ENCODE measurements at places on chromosomes 5 and 9. TPM values are rescaled to one million over a fixed set of nuclear protein-coding genes. Genes with fewer than 3 reads are reported as not detected.

The GKAP1 gene
- 3.1 TPM for total RNA-seq

- DNase-seq, result peak; percentile 50
- peak overlapping the region; percentile 91 for H3K4me3 ChIP-seq
- H3K36me3 ChIP-seq, result peaks cover 9% of the 10 kb centered on the region
Observed at GRCh38 chr9:95507464-95508241, 9.1 kb downstream of the PTCH1 start.

DNA sequence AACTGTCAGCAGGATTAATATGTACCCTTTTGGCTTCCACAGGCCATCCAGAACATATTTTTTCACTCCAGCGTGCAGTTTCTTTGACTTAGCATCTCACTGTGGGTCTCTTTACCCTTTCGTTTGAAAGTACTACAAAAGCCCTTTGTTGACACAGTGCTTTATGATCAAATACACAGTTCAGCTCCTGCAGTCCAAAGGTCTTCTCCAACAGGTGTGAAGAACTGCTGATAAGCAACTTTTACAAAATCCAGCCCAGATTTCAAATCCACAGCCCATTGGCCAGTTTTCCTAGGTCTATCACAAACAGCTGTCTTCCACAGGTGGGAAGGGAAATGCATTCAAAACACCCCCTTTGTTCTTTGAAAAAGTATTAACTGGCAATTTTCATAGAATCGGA, 54.8 kb downstream of the MYO10 start:
- DNase-seq, result no peak
- H3K27me3 ChIP-seq, result peaks cover 8% of the 10 kb centered on the region
- H3K36me3 ChIP-seq, result no peaks in the 10 kb centered on the region
- no peak overlapping the region for H3K27ac ChIP-seq
- no peak overlapping the region for H3K4me3 ChIP-seq
- no peaks in the 10 kb centered on the region for H3K4me1 ChIP-seq

- H3K27ac ChIP-seq, result no peak overlapping the region
- H3K36me3 ChIP-seq, result no peaks in the 10 kb centered on the region
- H3K4me3 ChIP-seq, result peak overlapping the region; percentile 85
- peak; percentile 35 for DNase-seq
Observed at GRCh38 chr9:69121155-69122081, 52.7 kb upstream of the TJP2 start.

GRCh38 chr5:143142596-143143435, 260.7 kb downstream of the NR3C1 start:
- DNase-seq, result no peak
- H3K36me3 ChIP-seq, result peaks cover 17% of the 10 kb centered on the region
- peaks cover 2% of the 10 kb centered on the region for H3K4me1 ChIP-seq
- H3K4me3 ChIP-seq, result no peak overlapping the region
- H3K27me3 ChIP-seq, result no peaks in the 10 kb centered on the region

DNA sequence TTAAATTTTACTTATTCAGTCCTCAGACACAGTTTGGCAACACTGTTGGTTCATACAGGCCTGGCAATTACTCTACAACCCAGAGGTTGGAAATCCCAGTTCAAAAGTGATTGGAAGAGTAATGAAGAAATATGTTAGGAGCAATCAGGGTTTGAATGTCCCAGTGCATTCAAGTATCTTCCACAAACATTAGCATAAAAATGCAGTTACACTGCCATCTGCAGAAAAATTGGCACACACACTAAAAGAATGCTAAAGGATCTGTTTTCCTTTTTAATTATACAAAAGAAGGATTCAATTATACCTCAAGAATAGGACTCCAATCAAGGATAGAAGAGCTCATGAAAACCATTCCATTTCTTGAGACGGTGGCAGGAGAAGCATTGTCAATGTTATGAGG, 130.2 kb downstream of the DNAH5 start:
- H3K4me3 ChIP-seq, result no peak overlapping the region
- DNase-seq, result no peak
- no peak overlapping the region for H3K27ac ChIP-seq
- H3K27me3 ChIP-seq, result no peaks in the 10 kb centered on the region

DNA sequence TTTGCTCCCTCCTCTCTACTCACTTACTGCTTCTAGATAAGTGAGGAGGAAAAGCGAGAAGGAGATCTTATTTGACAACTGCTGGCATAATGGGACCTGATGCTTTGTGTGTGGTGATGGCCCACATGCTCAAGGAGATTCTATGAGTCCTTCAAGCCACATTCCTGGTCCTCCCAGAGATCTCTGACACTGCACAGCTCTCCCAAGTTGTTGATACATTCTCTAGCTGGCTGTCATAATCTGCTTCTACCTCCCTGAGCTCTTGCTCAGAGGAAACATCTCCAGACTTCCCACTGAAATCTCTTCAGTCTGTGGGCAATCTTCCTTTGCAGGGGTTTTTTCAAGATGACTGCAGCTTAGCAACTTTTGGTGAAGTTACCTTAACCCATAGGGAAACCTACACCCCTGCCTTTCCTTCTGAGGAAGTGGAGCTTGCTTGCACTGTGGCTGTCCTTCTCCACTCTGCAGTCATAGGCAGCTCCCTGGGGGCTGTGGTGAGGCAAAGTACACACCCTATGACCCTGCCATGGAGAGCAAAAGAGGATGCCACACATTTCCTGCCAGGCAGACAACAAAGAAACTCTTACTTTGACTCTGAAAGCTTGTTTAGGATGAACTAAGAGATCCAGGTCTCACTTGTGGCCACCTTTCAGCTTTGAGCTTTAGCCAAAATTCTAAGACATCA, 163.8 kb downstream of the TMEM38B start:
- peaks cover 11% of the 10 kb centered on the region for H3K36me3 ChIP-seq
- H3K4me1 ChIP-seq, result peaks cover 23% of the 10 kb centered on the region
- H3K4me3 ChIP-seq, result no peak overlapping the region
- H3K27ac ChIP-seq, result no peak overlapping the region

GRCh38 chr5:89396278-89396954, 513.4 kb upstream of the MEF2C start:
- H3K27me3 ChIP-seq, result no peaks in the 10 kb centered on the region
- no peak overlapping the region for H3K27ac ChIP-seq
- no peaks in the 10 kb centered on the region for H3K36me3 ChIP-seq
- H3K4me3 ChIP-seq, result no peak overlapping the region

The BARHL1 gene
- total RNA-seq, result not detected

The ZNF484 gene
- 6.8 TPM for total RNA-seq

DNA sequence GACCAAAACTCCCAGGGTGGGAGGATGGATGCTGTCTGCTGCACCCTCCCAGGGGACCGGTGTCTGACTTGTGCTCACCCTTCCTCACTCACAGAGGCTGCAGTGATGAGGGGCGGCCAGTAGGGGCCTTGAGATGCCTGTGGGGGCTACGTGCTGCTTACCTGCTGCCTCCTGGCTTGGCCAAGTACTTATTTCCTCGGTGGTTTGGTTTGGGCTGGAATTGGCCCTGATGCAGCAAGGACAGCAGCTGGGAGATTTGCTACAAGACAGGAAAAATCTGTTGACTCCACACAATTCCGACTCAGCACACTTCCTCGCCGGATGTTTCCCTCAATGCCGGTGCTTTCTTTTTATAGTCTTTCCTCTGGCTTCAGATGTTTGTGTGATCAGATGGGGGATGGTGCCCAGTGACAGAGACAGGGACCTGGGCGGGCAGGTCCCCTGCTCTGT, 6.6 kb downstream of the PCDH12 start:
- peak; percentile 52 for DNase-seq
- H3K4me3 ChIP-seq, result no peak overlapping the region
- no peak overlapping the region for H3K27ac ChIP-seq
- peaks cover 12% of the 10 kb centered on the region for H3K4me1 ChIP-seq
- H3K36me3 ChIP-seq, result no peaks in the 10 kb centered on the region

The PRRC1 gene
- total RNA-seq, result 37.8 TPM

The LCN1 gene
- not detected for total RNA-seq

GRCh38 chr5:147189109-147189424, 45.8 kb upstream of the STK32A start:
- no peak overlapping the region for H3K4me3 ChIP-seq
- H3K4me1 ChIP-seq, result peaks cover 3% of the 10 kb centered on the region
- no peaks in the 10 kb centered on the region for H3K36me3 ChIP-seq
- H3K27ac ChIP-seq, result no peak overlapping the region

DNA sequence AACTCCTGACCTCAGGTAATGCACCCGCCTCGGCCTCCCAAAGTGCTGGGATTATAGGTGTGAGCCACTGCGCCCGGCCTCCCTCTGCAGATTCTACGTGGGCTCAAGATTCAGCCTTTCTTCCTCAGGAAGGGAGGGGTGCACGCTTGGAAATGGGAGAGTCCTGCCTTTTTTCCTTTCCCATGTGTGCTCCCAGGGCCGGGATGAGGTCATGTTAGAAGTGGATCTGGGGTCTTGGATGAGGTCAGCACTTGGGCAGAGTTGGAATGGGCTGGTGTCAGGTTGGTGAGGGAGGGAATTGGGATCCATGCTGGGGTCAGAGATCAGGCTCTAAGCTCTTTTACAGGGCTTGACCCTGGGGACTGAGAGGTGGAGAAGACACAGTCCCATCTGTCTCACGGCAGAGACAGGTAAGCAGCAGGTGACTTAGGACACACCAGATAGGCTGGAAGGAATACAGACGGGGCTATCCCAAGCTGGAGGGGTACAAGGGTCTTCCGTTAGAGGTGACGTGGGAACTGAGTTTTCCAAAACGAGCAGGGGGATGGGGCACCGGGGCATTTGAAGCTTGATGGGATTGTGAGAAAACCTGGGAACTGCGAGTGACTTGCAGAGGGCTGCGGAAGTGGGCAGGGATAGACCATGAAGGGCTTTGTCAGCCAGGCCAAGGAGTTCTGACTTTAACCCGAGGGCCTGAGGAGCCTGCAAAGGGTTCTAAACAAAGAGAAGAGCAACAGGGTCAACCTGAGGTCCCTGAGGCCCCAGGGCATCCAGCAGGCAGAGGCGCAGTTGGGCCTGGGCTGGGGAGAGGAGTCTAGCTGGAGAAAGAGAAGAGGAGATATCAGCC, 1.8 kb upstream of the AQP7 start:
- no peak overlapping the region for H3K27ac ChIP-seq
- H3K27me3 ChIP-seq, result no peaks in the 10 kb centered on the region
- no peaks in the 10 kb centered on the region for H3K4me1 ChIP-seq

DNA sequence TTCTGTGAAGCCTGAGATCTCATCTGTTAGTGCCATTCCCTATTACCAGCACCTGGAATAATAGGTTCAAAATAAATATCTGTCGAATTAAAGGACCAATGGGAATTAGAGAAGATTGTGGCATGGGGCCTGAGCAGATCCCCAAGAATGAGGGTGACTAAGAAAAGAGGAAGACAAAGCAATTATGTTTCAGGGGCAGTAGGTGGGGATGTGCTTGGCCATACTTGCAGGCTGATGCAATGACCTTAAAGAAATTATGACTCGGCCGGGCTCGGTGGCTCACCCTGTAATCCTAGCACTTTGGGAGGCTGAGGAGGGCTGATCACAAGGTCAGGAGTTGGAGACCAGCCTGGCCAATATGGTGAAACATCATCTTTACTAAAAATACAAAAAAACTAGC, 562.8 kb downstream of the PTPRD start:
- H3K27ac ChIP-seq, result no peak overlapping the region
- DNase-seq, result no peak
- H3K36me3 ChIP-seq, result no peaks in the 10 kb centered on the region
- no peaks in the 10 kb centered on the region for H3K27me3 ChIP-seq
- H3K4me3 ChIP-seq, result no peak overlapping the region
- H3K4me1 ChIP-seq, result no peaks in the 10 kb centered on the region

DNA sequence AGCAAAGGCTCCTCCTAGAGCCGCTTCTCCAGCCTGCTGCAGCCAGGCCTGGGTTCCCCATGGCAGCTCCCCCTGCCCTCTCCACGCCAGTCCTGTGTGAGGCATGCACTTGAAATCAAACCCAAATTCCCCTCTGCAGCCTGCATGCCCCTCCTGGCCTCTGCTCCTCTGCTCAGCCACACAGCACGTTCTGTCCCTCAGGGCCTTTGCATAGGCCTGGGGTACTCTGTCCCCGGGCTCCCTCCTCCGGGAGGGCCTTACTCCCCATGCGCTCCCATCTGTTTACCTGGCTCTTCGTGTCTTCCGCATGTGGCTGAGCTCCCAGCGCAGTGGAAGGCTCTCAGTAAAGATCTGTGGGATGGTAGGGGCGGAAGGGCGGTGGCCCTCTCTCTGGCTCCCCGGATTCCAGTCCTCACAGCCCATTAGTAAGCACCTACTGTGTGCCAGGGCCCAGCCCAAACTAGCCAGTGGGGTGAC, 203.5 kb upstream of the IER5L start:
- H3K4me1 ChIP-seq, result peaks cover 17% of the 10 kb centered on the region
- no peaks in the 10 kb centered on the region for H3K27me3 ChIP-seq
- no peaks in the 10 kb centered on the region for H3K36me3 ChIP-seq
- H3K27ac ChIP-seq, result no peak overlapping the region

DNA sequence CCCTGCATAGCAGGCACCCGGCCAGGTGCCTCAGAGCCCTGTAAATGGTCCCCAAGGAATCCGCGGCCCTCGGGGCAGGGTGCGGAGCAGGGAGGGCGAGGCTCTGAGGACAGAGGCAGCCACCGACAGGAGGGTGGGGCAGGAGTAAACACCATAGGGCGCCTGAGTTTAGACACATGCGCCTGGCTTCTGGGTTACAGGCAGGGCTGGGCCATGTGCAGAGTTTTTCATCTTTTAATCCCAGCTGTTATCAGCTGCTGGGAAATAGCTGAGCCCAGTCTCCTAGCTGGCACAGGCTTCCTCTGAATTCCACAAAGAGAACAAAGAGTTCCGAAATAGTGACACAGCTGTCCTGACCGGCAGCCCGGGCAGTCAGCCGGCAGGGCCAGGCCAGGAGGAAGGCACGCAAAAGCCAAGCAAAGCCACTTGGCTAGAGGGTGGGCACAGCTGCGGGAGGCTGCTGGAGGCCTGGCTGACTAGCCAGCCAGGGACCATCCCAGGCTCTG, 98.9 kb upstream of the PHYKPL start:
- no peak overlapping the region for H3K27ac ChIP-seq
- H3K36me3 ChIP-seq, result no peaks in the 10 kb centered on the region
- no peak for DNase-seq

DNA sequence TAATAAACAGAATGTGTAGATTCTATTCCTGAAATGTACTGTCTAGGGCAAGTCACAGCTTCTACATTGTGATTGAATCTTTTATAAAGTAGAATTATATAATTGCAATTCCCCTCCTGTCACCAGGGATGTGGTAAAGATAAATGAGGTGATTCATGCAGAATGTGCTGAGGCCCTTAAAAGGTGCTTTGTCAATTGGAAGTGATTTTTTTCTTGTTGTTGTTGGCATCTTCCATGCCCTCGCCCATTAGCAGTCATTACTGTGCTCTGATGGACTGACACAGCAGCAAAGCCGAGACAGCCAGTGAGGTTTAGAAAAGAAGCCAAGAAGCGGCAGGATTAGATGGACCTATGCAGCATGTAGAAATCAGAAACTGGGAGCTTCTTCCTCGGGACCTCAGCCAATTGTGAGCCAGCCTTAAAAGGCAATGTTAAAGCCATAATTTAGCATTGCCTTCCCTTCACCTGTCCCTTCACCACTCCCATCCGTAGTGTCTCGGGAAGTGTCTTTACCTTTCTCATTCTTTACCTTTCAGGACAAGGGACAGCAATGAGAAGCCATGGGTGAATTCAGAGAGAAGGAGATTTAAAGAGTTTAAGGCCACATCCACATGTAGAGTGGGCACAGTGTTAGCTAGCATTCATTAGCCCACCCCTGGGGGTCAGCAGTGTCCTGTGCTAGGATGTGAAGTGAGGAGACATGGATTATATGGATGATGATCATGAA, 257.8 kb downstream of the PLK2 start:
- no peak overlapping the region for H3K4me3 ChIP-seq
- H3K27ac ChIP-seq, result no peak overlapping the region
- no peak for DNase-seq
- no peaks in the 10 kb centered on the region for H3K36me3 ChIP-seq

GRCh38 chr9:16708656-16709435, 161.6 kb downstream of the BNC2 start:
- no peaks in the 10 kb centered on the region for H3K4me1 ChIP-seq
- no peaks in the 10 kb centered on the region for H3K36me3 ChIP-seq
- no peak overlapping the region for H3K27ac ChIP-seq
- no peak overlapping the region for H3K4me3 ChIP-seq
- DNase-seq, result no peak

GRCh38 chr5:141182248-141182647, at the start of gene PCDHB16:
Gene PCDHB16, plus strand, starts transcription at chr5:141182387. Its CDS starts 173 bp downstream, at chr5:141182560.
- H3K36me3 ChIP-seq, result peaks cover 9% of the 10 kb centered on the region
- no peak within 1 kb of the TSS for H3K4me3 ChIP-seq

Data from activated naive CD8-positive, alpha-beta T cell treated with anti-CD3 and anti-CD28 coated beads for 36 hours (primary cell).